ENCODE measurements at places on chromosomes 7 and 10.

DNA sequence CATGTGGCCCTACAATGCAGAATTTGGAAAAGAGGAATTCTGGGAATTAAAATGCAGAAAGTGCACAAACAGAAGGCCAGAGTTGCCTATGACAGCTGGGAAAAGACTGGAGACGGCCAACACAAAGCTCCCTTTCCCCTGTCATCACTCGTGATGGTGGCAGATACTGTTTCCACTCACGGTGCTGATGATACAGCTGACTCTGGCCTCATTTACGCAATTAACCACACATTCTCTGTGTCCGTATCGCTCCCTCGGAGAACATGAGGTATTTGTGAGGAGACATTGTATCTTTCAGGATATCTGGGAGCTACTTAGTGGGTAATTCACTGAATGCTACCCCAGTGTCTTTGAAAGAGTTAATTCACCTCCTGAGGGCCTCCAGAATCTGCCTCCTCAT lies 172.8 kb downstream of the TAX1BP1 start:
- DNase-seq: no peak

DNA sequence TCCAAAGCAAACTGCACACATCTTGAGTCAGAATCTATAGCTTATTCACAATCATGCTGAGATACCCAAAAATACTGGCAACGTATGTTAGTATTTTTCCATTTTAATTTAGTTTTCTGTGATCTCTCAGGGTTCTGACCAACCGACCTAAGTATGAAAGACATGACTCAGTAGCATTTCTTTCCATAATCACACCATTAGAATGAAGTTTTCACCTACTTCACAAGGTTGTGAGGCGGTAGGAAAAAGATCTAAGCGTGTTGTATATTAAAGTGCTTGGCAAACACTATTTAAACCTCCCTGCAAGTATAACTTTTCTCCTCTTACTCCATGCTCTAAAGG lies 49.1 kb downstream of the PLCE1 start:
- DNase-seq: no peak

DNA sequence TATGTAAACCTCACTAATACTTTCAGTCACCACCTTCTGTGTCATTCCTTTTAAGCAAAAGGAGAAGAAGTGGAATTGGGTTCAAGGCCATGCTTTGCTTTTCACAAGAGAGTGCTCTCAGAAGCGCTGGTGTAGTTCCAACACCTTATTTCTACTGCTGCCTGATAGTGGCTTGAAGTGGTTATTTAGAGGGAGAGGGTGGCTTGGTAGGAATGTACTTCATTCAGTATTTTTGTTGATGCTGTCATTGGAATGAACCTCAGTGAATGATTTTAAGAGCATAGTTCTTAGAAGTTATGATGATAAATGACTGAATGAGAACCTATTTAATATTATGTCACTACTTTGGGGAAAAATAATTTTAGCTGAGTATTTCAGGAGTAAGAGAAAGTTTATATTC lies 396.7 kb downstream of the EXOC4 start:
- no peak for DNase-seq

- no peak for DNase-seq
Measured at GRCh38 chr10:104053201-104053600, 32.5 kb downstream of the COL17A1 start.
